ENCODE measurements at places on chromosomes 13 and 19.

- no peak for DNase-seq
Measured at GRCh38 chr19:40278361-40279035, 6.6 kb downstream of the AKT2 start.

DNA sequence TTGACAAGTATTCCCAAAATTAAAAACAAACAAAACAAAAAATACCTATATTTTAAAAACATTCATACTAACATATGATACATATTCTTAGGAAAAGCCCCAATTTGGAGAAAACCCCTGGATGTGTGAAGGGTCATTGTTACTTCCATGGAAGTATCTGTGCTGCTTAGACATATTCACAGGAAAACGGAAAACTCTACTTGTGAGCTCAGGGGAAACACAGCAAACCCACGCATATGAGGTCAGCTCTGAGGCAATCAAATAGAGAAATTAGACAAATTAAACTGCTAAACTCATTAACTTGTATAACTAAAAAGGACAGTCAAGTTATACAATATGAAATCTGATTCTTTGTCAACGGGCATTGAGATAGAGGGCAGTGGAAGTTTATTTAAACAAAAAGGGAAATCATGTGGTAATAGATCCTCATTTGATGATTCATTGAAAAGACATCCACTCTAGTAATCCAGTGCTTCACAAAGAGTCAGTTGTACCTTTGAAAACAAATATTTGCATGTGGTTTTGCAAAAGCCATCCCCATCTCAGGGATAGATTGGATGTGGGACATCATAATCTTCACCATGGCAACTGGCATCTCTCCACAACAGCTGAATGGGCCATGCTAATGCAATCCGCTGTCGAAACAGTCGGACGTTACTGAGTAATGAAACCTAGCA, 423.4 kb downstream of the ITGBL1 start:
- peak; percentile 63 for DNase-seq

- no peak for DNase-seq
Measured at GRCh38 chr13:78420814-78421213, 182.5 kb downstream of the POU4F1 start.

DNA sequence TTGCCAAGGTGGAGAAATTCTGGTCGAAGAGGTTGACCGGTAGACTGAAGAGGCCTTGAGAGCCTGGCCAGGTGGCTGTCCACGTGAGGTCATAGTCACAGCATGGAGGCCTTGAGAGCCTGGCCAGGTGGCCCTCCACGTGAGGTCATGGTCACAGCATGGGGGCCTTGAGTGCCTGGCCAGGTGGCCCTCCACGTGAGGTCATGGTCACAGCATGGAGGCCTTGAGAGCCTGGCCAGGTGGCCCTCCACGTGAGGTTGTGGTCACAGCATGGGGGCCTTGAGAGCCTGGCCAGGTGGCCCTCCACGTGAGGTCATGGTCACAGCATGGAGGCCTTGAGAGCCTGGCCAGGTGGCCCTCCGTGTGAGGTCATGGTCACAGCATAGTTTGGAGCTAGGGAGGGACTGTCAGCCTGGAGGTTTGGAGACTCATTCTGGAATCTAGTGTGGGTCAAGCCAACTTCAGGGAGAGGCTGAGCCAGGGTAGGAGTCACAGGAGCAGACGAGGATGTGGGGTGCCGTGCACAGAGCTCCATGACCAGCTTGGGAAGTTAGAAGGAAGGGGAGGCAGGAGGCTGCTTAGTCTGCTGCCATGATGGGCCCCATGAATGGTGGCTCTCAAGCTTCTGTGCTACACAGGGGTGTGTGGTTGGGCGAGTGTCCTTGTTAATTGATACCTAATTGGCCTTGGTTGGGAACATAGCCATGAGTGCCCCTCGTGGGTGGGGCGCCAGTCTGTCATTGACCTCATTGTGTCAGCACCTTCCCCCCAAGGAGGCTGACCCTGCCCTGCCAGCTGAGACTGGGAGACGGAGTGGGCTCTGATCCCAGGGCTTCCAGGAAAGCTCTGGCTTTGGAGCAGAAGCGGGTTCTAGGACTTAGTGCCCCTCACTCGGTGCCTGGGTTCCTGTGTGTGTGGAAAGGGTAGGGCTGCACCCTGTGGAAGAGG, 4.0 kb downstream of the LENG9 start:
- DNase-seq, result no peak

DNA sequence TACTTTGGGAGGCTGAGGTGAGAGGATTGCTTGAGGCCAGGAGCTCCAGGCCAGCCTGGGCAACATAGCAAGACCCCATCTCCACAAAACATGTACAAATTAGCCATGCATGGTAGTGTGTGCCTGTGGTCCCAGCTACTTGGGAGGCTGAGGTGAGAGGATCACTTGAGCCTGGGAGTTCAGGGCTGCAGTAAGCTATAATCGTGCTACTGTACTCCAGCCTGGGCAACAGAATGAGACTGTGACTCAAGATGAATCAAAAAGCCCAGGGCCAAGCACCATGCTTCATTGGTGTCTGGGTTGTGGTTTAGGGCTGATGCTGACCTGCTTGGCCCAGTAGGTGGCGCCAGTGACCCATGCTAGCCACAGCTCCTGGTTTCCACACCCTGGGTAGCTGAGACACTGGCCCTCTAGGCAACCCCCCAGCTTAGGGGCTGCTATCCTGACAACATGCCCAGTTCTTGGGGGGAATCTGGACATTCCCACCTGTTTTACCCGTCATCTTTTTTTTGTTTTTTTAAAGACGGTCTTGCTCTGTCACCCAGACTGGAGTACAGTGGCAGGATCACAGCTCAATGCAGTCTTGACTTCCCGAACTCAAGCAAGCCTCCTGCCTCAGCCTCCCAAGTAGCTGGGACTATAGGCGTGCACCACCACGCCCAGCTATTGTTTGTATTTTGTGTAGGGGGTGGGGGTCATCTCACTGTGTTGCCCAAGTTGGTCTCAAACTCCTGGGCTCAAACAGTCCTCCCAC, 5.5 kb downstream of the CCDC124 start:
- peak; percentile 72 for DNase-seq
